ENCODE measurements at places on chromosomes 2 and 18.

- no peak overlapping the region for H3K27ac ChIP-seq
- H3K27me3 ChIP-seq, result no peaks in the 10 kb centered on the region
- DNase-seq, result no peak
- H3K4me3 ChIP-seq, result no peak overlapping the region
- H3K36me3 ChIP-seq, result no peaks in the 10 kb centered on the region
Observed at GRCh38 chr2:111231532-111232252, 111.0 kb downstream of the BCL2L11 start.

DNA sequence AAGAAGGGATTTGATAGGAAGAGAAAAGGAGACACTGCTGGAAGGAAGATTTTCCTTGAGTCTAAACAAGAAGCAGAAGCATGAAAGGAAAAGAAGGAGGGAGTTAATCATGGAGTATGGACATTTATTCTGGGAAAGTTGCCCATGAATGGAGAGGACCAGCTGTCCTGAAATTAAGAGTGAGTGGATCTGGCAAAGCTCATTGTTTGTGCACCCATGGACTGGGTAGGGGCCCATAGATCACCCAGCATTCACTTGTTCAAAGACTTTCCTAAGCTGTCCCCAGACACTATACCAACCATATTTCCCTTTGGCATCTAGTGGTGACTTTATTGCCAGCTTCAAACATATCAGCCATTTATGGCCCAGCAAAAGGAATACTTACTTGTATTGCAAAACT is 422.7 kb downstream of the FBXO15 start:
- no peaks in the 10 kb centered on the region for H3K36me3 ChIP-seq
- H3K27me3 ChIP-seq, result no peaks in the 10 kb centered on the region
- DNase-seq, result no peak
- no peak overlapping the region for H3K27ac ChIP-seq
- peaks cover under 1% of the 10 kb centered on the region for H3K4me1 ChIP-seq

DNA sequence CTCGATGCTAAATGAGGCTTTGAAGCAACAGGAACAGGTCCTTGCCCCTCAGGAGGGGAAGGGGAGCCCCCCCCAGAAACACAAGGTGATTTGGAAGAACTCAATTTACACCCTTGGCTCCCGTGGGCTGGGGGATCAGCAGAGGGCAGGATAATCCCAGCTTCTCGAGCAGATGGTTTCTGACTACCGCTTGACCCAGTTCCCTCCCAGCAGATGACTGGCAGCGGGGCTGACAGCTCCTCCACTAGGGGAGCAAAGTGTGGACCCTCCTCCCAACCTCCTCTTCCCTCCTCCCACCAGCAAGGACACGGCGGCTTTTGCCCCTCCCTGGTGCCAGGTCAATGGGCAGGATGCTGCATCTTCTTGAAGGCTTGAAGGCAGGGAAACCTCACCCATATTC is 3.5 kb upstream of the INHBB start:
- H3K4me1 ChIP-seq, result peaks cover 17% of the 10 kb centered on the region
- H3K4me3 ChIP-seq, result no peak overlapping the region
- H3K27ac ChIP-seq, result no peak overlapping the region
- DNase-seq, result no peak

DNA sequence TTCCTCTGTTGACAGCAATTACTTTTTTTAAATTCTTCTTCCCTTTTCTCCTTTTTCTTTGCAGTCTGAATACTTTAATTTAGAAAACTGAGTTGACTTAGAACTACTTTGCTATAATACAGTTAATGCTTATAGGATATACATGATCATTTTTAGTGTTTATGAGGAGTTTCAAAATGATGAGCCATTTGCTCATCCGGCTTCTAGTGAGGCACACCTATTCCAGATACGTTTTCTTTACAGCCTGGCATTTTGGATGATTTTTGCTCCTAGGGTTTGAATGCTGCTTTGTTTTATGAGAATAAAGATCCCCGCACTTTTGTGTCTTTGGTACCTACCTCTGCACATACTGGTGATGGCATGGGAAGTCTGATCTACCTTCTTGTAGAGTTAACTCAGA is 52.8 kb downstream of the EIF5B start:
- H3K27ac ChIP-seq, result no peak overlapping the region
- H3K36me3 ChIP-seq, result peaks cover 63% of the 10 kb centered on the region
- H3K4me3 ChIP-seq, result no peak overlapping the region
- H3K27me3 ChIP-seq, result no peaks in the 10 kb centered on the region
- H3K4me1 ChIP-seq, result no peaks in the 10 kb centered on the region

GRCh38 chr2:141710589-141711239 is 420.1 kb downstream of the LRP1B start:
- H3K36me3 ChIP-seq, result no peaks in the 10 kb centered on the region
- no peak overlapping the region for H3K4me3 ChIP-seq
- H3K4me1 ChIP-seq, result no peaks in the 10 kb centered on the region
- no peak for DNase-seq
- no peak overlapping the region for H3K27ac ChIP-seq

DNA sequence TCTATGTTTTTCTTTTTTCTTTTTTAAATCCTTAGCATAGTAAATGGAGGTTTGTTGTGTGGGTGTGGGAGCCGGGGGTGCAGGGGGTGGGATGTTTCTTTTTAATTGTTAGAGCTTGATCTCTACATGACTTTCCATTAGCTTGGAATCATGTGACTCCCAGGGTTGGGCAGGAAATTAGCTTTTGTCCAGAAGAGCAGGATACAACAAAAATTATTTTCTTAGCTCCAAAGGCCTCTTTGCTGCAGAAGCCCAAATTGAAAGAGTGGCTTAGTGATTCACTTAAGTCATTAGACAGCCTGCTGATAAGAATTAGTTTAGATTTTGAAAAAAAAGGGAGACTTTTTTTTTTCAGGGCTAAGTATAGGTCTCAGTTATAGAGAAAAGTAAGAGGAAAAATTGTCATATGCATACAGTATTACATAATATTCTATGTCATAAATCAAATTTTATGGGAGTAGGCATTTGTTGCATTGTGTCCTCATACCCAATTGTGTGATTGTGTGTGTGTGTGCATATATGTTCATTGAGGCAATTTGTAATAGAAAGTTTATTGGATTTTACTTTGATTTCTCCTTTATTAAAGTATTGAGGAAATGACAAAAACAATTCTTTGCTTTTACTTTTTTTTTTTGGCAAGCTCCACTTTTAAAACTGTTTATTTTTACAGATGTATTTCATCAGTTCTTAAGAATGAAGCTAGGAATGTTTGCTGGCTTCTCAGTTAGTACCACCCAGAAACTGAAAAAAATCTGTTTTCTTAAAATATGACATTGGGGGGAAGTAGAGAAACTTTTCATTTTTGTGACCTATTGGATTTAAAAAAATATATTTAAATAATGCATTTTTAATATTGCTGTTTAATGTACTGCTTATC is 47.4 kb downstream of the TSPYL6 start:
- peaks cover 20% of the 10 kb centered on the region for H3K4me1 ChIP-seq
- no peak overlapping the region for H3K4me3 ChIP-seq
- DNase-seq, result no peak
- no peaks in the 10 kb centered on the region for H3K36me3 ChIP-seq

DNA sequence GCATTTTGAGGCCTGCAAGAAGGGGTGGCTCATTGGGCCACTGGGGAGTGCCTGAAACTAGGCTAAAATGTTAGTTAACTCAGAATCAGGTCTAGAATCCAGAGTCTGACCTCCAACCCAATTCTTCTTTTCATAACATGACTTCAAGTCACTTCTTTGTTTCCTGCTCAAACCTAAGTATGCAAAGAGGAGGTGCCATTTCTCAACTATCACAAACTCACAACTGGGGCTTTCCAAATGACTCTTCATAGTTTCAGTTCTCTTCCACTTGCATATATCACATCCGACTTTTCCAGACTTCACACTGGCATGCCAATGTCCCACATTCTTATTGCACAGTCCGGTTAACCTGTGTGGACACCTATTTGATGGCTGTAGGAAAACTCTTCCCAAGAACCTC is 211.6 kb downstream of the TCF4 start:
- DNase-seq, result no peak
- H3K27ac ChIP-seq, result no peak overlapping the region
- H3K27me3 ChIP-seq, result no peaks in the 10 kb centered on the region
- no peak overlapping the region for H3K4me3 ChIP-seq
- no peaks in the 10 kb centered on the region for H3K4me1 ChIP-seq

DNA sequence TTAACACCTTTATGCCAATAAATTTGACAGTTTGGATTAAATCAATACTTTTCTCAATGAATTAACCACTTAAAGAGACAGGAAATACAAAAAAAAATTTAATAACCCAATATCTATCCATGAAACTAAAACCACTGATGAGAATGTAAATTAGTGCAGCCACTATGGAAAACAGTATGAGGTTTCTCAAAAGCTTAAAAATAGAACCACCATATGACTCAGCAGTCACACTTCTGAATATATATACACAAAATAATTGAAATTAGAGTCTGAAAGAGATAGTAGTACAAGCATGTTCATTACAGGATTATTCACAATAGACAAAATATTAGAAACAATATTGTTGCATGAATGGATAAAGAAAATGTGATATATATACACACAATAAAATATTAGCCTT is 382.1 kb upstream of the SETBP1 start:
- H3K4me3 ChIP-seq, result no peak overlapping the region
- no peak for DNase-seq
- no peaks in the 10 kb centered on the region for H3K27me3 ChIP-seq
- H3K4me1 ChIP-seq, result no peaks in the 10 kb centered on the region

- no peaks in the 10 kb centered on the region for H3K36me3 ChIP-seq
- H3K4me3 ChIP-seq, result no peak overlapping the region
- DNase-seq, result no peak
- H3K27me3 ChIP-seq, result no peaks in the 10 kb centered on the region
- peaks cover 7% of the 10 kb centered on the region for H3K4me1 ChIP-seq
Observed at GRCh38 chr2:121134728-121135127, 150.3 kb downstream of the TFCP2L1 start.

- DNase-seq, result no peak
- H3K27ac ChIP-seq, result no peak overlapping the region
- H3K4me1 ChIP-seq, result no peaks in the 10 kb centered on the region
- no peaks in the 10 kb centered on the region for H3K36me3 ChIP-seq
Observed at GRCh38 chr2:32965523-32966171, 18.9 kb downstream of the LTBP1 start.

DNA sequence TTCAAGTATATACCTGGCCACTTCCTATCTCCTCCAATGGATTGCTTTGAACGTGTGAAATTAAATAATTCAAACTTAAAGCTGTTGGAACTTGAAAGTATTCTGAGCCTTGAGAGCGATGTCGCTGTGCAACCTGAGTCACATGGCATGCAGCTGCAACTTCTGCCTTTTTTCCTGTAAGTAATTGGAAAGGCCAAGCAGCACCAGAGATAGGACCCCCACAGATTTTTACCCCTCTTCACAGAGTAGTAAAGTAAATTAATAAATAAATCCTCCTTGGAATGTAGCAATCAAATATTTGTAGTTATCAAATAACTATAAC is 3.2 kb upstream of the RNF149 start:
- H3K4me3 ChIP-seq, result no peak overlapping the region
- no peak for DNase-seq
- no peak overlapping the region for H3K27ac ChIP-seq
- H3K27me3 ChIP-seq, result peaks cover 7% of the 10 kb centered on the region
- H3K36me3 ChIP-seq, result no peaks in the 10 kb centered on the region

DNA sequence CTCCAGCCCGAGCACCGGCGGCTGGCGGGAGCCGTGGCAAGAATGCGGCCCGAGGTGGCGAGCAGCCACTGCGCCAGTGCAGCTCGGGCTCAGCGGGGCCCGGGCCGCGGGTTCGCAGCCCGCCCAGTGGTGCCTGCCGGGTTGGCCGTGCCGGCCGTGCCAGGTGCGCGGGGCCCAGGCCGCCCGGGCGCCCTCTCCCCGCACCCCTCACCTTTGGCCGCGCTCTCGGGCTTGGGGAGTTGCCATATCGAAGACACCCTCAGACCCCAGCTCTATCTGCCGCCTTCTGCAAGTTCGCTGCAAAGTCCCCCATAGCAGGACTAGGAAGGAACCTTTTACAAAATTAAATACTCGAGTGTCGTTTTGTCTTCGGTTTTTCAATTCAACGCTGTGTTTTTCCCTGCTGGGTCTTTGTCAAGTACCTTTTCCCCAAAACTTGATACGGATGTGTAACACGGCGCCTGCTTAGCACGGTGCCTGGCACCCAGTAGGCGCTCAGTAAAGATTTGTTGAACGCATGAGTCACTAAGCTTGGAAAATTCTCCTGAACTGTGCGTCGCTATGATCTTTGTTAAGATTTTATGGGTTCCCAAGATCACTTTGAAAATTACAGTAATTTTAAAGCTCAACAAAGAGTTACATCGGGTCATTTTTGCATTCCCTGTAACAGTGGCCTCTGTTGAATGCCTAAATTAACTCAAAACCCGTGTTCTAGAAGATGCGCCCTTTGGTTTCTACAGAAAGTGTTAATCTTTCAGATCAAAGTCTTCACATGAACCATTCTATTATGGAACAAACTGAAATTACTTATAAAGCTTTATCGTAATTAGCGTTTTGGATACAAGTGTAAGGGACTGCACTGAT is 750 bp downstream of the STRADB start:
- peaks cover 14% of the 10 kb centered on the region for H3K36me3 ChIP-seq
- no peak overlapping the region for H3K27ac ChIP-seq
- DNase-seq, result no peak
- H3K4me1 ChIP-seq, result peaks cover 8% of the 10 kb centered on the region

GRCh38 chr2:37711831-37712230 is 40.4 kb upstream of the CDC42EP3 start:
- DNase-seq, result no peak
- peak overlapping the region; percentile 66 for H3K27ac ChIP-seq
- H3K4me3 ChIP-seq, result no peak overlapping the region
- H3K4me1 ChIP-seq, result peaks cover 20% of the 10 kb centered on the region
- H3K27me3 ChIP-seq, result no peaks in the 10 kb centered on the region

DNA sequence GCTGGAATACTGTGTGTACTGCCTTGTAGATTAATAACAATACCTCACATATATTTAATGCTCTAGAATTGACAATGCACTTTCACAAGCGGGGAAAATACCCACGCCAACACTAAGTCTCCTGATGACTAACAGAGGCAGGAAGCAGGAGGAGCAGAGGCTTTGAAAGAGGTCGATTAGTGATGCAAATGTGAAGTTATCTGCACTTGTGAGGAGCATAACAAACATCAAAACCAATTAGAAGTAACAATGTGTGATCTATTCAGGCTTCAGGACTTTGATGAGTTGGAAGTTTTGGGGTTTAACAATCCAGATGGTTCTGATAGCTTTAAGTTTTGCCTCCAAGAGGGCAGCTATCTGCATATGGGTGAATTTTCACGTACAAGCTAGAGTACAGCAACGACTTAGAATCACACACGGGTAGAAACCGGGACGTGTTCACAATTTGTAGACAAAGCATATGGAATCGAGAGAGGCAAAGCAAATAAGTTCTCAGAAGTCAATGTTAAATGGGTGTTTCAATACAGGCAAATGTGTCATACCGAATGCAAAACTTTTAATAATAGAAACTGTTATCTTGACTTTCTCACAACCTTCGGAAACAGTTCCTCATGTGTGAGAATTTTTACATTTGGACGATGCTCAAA is 114.5 kb downstream of the METTL8 start:
- DNase-seq, result peak; percentile 18
- no peaks in the 10 kb centered on the region for H3K4me1 ChIP-seq
- H3K27ac ChIP-seq, result no peak overlapping the region
- no peak overlapping the region for H3K4me3 ChIP-seq
- H3K36me3 ChIP-seq, result peaks cover 58% of the 10 kb centered on the region
- H3K27me3 ChIP-seq, result no peaks in the 10 kb centered on the region

GRCh38 chr2:33264766-33265165 is 211.7 kb upstream of the RASGRP3 start:
- DNase-seq, result no peak
- no peaks in the 10 kb centered on the region for H3K27me3 ChIP-seq
- no peak overlapping the region for H3K4me3 ChIP-seq
- no peak overlapping the region for H3K27ac ChIP-seq
- H3K4me1 ChIP-seq, result peaks cover 6% of the 10 kb centered on the region

Data from MCF 10A (cell line).